ENCODE measurements at places on chromosomes 3 and 15.

DNA sequence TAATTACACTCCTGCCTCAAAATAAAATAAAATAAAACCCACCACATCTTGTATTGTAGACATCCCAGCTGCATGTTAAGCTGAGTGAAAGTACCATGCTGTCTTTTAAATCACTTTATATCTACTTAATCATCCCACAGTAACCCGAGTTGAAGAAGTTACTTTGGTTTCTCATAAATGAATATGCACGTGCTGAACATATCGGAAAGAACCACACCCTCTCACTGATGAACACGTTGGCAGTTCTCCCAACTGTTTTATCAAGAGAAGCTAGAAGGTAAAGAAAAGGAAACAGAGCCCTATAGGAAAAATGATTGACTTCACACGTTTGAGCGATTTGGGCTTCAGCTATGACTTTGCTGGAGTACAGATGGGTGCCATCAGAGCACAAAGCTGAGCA is 15.9 kb upstream of the TM4SF19 start:
- DNase-seq = no peak

DNA sequence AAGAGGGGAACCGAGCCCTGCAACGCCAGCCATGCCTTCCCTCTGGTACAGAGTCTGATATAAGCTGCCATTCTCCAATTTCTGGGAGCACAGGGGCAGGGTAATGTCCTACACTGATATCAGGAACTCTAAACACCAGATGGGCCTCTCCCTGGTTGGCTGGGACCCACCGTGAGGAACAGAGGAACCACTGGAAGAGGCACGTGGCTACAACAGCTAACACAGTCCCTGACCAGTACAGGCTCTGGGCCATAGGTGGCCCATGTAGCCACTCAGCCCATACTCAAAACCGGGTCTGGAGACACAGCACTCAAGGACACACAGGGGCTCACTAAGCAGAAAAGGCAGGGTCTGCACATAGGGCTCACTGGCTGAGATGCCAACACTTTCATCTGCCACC is 13.9 kb downstream of the NUP210 start:
- no peak for DNase-seq

- no peak for DNase-seq
Measured at GRCh38 chr3:101574388-101575112, 570 bp downstream of the PCNP start.

DNA sequence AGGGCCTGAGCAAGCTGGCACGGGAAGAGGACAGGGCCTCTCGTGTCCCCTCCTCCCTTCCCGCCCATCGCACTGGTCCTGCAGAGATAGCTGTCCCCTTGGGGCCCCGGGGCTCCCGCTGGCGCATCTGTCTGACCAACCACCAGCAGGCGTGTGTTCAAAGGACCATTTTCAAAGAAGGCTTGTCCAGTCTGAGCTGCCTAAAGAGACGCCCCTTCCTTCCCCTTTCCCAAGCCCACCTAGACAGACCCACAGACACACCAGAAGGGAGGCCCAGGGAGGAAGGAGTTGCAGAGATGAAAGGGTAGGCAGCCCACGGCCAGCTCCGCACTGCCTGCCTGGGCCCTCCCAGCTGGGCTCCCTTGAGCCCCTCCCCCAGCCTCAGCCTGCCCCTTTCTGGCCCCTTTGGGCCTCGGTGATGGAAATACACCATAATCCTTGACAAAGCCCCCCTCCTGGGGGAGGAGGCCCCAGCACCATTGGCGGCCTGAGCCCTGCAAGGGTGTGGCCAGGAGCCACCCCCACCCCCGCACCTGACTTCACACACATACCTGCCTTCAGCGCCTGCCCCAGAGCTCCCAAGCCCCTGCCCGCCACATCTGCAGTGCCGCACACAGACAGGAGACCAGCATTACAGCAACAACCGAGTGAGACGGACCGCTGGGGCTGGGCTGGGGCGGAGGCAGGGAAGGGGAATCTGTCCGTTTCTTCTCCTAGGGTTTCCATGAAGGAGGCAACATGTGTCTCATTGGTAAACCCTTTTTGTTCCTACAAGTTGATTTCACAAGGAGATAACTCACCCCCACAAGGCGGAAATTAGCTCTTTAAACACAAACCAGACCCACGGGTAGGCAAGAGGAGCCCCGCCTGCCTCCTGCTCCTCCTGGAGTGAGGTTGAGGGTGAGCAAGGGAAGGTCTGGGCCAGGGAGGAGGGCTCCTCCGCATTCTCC is at the start of gene STRA6:
Gene STRA6 (minus strand): TSS at position 336 of the 950 bp plus-strand sequence. CDS start 520 bp downstream, outside the sequence.
- no peak for DNase-seq

GRCh38 chr3:43142472-43142871 is 36.6 kb upstream of the POMGNT2 start:
- DNase-seq = no peak

DNA sequence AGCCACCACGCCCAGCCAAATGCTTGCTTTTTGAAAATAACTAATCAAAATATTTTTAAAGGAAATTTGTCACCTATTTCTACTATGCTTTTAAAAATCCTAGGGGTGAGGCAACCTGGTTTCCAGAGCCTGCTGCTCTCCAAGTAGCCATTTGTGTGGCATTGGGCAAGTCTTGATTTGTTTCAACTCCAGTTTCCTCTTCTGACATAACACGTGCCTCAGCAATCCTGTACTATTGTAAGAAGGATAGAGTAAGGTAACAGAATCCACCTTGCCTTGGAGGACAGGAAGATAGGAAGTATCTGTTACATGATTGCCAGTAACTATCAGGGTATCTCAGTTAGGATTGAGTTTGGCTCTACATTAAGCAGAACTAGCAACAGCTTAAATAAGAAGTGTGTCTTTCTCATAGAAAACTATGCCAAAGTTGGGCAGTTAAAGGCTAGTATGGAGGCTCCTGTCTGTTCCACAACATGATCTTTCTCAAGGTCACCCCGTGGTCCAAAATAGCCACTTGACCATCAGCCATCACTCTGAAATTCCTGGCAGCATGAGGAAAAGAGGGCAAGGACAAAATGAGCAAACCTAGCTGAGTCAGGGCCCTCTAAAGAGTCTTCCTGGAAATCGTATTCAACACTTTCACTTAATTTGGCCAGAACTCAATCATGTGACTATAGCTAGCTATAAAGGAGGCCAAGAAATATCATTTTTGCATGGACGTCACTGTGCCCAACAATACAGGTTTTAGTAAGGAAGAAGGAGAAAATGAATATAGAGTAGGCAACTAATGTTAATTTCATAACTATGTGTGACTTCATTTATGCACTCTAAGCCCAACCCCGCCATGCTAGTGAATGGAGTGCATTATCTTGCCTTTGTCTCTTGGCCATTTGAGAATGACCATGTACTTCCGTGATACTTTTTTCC is 66.1 kb downstream of the HMG20A start:
- no peak for DNase-seq

DNA sequence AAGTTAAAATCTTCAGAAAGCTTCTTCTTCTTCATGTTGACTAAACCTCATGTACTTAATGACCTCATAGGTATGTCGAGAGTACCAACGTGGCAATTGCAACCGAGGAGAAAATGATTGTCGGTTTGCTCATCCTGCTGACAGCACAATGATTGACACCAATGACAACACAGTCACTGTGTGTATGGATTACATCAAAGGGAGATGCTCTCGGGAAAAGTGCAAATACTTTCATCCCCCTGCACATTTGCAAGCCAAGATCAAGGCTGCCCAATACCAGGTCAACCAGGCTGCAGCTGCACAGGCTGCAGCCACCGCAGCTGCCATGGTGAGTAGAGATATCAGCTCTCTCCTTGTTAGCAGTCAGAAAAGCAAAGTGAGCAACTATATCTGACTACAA is 176.5 kb downstream of the MBNL1 start:
- DNase-seq = no peak

GRCh38 chr3:53712817-53713388 is 133.3 kb downstream of the CHDH start:
- DNase-seq = no peak

DNA sequence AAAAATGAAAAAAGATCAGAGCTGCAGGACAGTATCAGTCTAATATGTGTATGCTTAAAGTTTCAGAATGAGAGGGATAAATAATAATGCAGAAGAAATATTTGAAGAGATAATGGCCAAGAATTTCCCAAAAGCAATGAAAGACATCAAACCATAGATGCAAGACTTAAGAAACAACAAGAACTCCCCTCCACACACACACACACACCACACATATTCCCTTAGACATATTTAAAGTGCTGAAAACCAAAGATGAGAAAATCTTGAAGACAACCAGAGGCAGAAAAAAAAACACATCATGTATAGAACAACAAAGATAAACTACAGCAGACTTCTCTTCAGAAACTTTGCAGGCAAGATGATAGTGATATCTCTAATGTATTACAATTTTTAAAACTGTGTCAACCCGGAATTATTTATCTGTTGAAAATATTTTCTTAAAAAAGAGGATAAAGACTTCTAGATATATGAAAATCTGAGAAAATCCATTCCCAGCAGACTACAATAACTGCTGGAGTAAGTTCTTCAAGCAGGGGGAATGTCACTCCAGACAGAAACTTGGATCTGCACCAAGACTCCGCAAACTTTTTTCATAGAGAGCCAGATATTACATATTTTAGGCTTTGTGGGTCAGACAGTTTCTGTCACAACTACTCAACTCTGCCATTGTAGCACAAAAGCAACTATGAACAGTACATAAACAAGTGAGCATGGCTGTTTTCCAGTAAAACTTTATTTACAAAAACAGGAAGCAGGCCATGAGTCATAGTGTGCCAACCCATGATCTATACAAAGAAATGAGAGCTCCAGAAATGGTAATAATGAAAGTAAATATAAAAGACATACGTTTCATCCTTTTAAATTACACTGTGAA is 223.4 kb upstream of the CGNL1 start:
- no peak for DNase-seq

DNA sequence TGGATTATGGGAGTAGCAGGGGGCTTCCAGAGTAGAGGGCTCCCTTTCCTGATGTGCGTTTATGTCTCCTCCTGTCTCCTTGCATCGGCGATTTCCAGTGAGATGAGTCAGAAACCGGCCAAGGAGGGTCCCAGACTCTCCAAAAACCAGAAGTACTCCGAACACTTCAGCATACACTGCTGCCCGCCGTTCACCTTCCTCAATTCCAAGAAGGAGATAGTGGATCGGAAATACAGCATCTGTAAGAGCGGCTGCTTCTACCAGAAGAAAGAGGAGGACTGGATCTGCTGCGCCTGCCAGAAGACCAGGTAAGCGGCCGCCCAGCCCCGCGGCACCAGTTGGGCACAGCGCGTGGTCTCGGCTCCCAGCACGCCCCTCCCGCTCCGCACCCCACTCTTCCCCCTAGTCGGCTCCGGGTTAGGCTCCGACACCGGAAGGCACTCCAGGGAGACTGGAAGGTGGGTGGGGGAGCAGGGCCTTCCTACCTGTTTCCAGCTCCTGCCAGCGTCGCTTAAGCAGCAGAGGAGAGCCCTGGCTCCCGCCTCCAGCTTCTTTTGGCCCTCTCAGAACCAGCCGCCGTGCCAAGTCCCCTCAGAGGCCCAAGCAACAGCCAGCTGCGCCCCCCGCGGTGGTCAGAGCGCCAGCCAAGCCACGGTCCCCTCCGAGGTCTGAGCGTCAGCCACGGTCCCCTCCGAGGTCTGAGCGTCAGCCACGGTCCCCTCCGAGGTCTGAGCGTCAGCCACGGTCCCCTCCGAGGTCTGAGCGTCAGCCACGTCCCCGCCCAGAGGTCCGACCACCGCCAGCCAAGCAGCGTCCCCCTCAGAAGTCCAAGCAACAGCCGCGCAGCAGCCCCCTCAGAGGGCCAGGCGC is 34.7 kb downstream of the MOBP start:
- DNase-seq = no peak

DNA sequence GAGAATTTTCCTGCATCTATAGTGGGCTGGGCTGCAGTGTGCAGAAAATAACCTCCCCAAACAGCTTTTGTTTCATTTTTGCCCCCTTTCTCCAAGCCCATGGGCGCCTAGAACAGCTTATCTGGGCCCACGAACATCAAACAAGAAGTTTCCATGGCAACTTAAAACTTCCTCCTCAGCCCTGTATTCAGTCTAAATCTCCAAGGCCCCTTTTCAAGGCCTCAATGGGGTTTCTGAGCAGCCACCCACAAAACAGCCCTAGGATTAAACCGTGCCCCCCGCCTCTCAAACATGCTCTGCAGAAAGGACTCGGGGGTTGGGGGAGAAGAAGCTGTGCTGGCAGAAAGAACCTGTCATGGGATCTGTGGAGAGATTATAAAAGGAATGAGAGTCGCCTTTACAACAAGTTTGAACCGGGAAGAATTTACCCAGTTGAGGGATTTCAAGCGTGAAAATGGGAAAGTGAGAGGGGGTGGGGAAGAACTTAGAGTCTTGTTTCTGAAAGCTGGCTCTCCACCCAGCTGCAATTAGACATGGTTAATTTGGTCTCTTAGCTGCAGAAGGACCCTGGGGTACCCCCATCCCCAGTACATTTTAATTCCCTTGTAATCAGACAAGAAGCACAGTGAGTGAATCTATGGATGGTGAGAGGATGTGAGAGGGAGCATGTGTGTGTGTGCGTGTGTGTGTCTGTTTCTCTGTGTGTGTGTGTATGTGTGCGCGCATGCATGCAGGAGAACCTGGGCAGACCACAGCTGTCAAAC is 4.3 kb upstream of the FAM107A start:
- no peak for DNase-seq

DNA sequence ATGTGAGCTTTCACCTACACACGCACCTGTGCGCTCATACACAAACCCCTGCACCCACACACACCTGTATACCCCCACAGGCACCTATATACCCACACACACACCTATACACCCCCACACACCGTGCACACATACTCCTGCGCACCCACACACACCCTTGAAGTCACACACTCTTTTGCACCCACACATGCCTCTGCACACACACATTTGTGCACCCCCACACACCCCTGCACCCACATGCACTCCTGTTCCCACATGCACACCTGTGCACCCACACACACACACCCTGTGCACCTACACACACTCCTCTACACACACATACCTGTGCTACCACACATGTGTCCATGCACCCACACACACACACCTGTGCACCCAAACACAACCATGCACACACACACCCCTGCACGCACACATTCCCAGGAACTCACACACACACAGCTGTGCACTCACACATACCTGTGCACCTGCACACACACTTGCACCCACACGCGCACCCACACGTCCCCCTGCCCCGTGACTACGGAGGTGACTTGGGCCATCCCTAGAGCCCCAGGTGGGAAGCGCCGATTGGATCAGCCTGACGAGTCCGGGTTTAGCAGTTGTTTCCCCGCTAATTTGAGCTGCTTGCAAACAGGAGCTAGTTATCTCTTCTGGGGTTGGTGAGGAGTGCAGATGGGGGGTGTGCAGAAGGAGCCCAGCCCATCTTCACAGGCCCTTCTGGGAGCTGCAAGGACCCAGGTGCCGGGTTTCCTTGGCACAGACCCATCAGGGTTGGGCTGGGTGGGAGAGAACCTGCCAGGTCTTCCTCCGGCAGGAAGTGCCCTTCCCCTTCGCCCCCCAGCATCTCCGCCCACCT is 97.8 kb downstream of the CHSY1 start:
- no peak for DNase-seq

DNA sequence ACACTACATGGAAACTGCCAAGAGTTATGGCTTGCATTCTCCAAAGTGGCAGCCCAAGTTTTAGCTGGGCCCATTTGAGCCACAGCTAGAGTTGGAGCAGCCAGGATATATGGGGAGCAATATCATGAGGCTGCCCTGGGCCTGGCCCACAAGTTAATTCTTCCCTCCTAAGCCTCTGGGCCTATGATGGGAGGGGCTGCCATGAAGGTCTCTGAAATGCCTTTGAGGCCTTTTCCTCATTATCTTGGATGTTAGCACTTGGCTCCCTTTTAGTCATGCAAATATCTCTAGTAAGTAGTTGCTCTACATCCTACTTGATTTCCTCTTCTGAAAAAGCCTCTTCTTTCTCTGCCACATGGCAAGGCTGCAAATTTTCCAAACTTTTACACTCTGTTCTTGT is 257.5 kb upstream of the CHRM5 start:
- DNase-seq = no peak

GRCh38 chr3:190436331-190436730 is 13.4 kb downstream of the TMEM207 start:
- DNase-seq = no peak

All from T-helper 17 cell (primary cell).